GM04503 (cell line): ENCODE measurements at places on chromosomes 16 and 17.

DNA sequence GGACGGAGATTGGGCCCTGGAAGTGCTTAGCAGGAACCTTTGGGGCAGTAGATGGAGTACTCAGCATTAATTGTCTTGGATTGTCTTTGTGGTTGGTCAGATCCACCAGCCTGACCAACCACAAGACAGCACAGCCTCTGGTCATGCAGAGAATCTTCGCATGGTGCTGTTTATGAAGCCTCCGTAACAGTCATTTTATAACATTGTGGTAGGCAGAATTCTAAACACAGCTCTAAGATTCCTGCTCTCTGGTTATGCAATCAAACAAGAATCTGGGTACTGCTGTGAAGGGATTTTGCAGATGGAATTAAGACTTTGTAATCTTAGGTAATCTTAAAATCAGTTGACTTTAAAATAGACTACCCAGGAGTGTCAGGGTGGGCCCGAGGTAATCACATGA is 312.2 kb upstream of the GOT2 start:
- peak; percentile 71 for DNase-seq

- no peak for DNase-seq
Measured at GRCh38 chr17:77526728-77527350, 386.1 kb downstream of the SEC14L1 start.

- DNase-seq = no peak
Measured at GRCh38 chr17:82243648-82244412, 15.0 kb downstream of the SLC16A3 start.

DNA sequence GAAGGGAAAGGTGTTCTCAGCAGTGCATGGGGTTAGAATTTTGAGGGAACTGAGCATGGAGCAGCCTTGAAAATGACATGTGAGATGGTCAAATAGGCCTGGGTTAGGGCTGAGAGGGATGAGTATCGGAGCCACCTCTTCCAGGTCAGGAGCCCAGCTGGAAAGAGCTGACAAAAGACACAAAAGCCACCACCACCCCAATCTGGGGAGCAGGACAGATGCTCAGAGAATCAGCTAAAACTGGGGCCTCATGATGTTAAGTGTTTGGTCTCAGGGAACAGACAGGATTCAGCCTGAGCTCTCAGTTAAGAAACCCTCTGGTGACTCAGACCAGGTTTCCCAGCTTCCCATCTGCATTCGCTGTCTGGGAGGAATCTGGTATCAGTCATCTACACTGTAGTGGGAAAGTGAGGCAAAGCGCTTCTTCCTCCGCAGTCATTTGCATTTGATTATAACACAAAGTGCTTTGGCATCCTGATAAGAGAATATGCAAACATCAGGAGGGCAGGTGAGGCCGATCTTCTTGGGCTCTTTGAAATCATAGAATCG is 2.6 kb downstream of the WNT9B start:
- DNase-seq = no peak

- no peak for DNase-seq
Measured at GRCh38 chr16:79334127-79334526, 266.4 kb downstream of the MAF start.

- no peak for DNase-seq
Measured at GRCh38 chr16:22320572-22321339, 23.5 kb downstream of the POLR3E start.

DNA sequence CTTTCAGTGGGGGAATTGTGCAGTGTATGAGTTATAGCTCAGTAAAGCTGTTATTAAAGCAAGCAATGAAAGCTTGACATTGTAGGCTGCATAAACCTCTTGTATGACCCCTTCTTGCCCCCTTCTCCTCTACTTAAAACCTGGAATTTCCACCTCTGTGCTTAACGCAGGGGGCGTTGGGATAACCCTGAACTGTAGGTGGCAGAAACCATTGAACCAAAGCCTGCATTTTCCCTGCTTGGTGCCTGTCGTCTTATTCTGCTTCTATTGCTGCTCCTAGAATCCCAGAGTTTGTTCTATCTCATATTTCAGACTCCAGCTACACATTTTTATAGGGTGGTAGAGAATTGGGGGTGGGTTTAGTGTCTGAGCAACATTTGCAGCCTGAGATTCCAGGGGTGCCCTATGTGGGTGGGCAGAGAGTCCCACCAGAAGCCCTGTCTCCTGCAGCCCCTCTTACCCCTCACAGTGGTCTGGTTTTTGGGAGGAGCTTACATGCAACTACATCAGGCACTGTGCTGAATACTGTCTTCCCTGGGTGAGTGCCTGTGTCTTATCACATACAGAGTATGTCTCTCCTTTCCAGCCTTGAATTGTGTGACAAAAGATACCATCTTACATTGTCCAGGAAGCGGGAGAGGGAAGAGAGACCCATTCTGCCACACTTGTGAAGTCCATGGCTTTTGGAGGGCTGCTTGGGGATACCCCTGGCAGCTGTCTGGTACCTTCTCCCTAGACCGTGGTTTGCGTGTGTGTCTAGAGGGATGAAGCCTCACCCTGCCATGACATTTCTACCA is 407.7 kb upstream of the EEF2KMT start:
- DNase-seq = no peak

DNA sequence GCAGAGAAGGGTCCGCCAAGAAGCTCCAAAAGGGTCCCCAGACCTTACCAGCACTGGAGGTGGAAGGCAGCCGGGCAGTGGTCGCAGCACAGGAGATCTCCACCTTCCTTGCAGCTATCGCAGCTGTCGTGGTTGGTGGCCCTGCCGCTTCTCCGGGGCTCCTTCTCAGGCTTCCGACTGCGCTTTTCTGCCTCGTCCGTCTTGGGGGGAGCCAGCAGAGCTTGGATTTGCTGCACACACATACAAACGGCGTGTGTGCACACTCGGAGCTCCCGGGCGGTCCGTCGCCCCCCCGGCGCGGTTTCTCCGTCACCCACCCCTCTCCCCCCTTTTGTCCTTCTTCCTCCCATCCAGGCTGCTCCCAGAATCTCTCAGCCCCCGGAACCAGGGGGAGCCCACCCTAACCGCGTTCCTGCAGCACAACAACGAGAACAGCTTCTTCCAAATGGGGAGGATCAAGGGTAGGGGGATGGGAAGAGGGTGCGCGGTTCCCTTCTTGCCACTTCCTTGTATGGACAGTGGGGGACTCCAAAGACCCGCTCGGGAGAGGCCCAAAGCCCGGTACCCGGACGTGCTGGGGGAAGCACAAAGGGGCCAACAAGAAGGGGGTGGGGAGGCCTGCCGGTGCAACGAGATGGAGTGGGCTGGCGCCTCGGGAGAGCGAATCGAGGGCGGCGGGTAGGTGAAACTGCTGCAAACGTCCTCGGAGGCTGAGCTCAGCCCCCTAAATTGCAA is 1.1 kb downstream of the PHF12 start:
- DNase-seq = no peak

GRCh38 chr17:81648013-81648706 is 8.2 kb downstream of the PDE6G start:
- no peak for DNase-seq

- no peak for DNase-seq
Measured at GRCh38 chr17:79811011-79811867, 14.4 kb upstream of the CBX8 start.

- no peak for DNase-seq
Measured at GRCh38 chr16:7304958-7305357, 27.7 kb upstream of the RBFOX1 start.

- no peak for DNase-seq
Measured at GRCh38 chr16:3215601-3216262, 19.2 kb downstream of the ZNF200 start.

GRCh38 chr16:67164599-67165061 is at the start of gene HSF4:
Gene HSF4 (plus strand): TSS chr16:67164745. CDS start chr16:67164812, 67 bp downstream.
- DNase-seq = no peak

GRCh38 chr17:41171886-41172285 is 3.9 kb upstream of the KRTAP4-3 start:
- DNase-seq = no peak

- DNase-seq = peak; percentile 77
Measured at GRCh38 chr17:7477392-7478275, 1.8 kb downstream of the ZBTB4 start.

DNA sequence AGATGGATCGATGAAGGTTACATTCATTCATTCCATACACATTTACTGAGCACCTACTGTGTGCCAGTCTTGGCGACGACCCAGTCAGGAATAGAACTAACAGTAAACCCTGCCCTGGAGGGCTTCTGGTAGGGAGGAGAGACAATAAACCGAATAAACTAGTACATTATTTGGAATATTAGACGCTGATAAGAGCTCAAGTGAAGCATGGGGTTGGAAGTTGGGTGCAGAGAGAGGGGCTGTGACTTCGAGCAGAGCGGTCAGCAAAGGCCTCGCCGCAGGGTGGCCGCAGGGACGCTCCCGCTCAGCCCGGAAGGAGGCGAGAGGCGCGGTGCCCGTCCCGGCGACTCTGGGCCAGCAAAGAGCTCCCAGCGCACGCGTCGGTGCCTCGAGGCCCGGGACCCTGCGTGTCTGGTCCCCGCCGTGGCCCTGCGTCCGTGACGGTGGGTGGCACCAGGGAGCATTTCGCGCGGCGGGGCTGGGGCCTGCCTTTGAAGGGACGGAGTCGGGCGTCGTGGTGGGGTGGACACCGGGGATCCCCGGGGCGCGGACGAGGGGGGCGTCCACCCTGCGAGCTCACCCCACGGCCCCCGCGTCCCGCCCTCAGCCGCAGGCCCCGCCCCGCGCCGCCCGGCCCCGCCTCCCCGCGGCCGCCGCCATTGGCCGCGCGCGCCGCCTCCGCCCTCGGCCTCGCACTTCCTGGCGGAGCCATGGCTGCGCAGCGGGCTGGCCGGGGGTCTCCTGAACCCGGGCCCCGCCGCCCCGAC is at the start of gene KLHL36:
TSS of gene KLHL36 (plus strand) at position 684 of the 767 bp plus-strand sequence. CDS start 2,357 bp downstream, outside the sequence.
- DNase-seq = no peak

DNA sequence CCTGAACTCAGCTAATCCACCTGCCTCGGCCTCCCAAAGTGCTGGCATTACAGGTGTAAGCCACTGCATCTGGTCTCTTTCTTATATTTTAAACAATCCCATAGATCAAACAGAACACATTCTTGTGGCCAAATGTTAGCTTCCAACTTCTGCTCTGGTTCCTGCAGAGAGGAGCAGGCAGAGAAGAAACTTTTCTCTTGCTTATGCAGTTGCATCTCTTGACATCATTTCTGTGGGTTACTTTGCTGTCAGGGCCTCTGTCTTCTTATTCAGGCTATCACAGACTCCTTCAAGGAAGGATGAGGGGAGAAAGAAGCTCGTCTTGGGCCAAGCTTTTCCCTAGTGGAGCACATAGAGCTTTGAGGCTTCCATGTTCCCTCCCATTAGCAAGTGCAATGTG is 7.8 kb downstream of the HSD17B2 start:
- no peak for DNase-seq

- DNase-seq = no peak
Measured at GRCh38 chr17:70076831-70077230, 1.8 kb downstream of the KCNJ16 start.

- no peak for DNase-seq
Measured at GRCh38 chr17:16913463-16913862, 58.5 kb downstream of the TNFRSF13B start.

DNA sequence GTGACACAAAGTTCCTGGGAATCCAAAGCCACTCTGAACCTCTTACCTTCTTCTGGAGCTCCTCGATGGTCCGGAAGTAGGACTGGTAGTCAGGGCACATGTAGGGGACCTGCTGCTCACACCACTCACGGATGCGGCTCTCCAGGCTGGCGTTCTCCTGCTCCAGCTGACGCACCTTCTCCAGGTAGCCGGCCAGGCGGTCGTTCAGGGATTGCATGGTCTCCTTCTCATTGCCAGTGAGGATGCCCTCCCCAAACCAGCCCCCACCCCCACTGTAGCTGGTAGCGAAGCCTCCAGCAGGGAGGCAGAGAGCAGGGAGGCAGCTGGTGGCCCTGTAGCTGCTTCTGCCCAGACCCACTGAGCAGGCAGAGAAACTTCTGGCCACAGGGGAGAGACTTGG is 370 bp downstream of the KRT35 start:
- DNase-seq = no peak

GRCh38 chr16:84836967-84837366 is 17.2 kb downstream of the CRISPLD2 start:
- no peak for DNase-seq

DNA sequence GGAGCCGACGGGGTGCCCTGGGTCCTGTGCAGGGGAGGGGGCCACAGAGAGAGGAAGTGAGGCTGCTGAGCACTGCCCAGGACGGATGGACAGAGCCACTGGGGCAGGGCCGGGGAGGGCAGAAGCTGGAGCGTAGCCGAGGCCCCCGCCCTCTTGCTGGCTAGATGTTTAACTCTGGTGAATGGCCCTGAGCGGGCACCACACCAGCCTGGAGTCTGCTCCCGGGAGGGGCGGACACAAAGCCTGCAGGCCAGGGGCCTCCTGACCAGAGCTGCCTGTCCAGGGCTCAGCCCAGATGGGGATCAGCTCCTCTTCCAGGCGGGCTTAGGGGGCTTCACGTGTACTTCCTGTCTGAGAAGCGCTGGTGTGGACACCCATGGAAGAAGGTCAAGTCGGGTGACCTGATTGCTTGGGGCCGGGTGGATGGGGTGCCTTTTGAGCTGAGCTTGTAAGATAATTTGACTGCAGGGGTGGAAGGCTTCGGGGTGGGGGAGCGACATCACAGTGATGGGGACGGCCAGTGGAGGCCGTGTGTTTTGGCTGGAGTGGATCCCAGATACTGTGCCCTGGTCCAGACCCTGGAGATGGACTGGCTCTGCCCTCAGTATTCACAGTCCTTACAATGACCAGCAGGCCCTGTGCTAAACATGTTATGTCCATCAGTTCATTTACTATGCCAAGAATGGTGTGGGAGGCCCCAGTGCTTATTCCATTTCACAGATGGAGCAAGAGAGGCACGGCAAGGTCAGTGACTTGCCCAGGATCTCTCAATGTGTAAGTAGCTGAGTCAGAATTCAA is 33.7 kb upstream of the CIBAR2 start:
- no peak for DNase-seq

DNA sequence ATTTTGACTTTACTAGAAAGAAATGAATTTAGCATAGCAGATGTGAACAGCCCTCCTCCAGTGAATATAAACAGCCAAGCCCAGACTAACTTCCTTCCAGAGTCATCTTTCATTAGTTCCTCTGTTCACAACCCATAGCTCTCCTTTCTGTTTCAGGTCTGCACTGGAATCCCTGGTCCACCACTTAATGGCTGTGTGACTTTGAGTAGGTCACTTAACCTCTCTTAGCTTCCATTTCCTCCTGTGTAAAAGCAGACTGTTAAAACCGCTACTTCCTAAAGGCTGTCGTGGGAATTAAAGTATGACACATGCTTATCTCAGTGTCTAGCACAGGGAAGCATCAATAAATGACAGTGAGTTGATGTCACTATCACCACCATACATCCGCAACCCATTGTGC is 7.5 kb downstream of the SLC6A4 start:
- DNase-seq = no peak
